Activated CD4-positive, alpha-beta T cell treated with anti-CD3 and anti-CD28 coated beads for 36 hours (primary cell): ENCODE measurements at places on chromosomes 12 and 14. TPM values are rescaled to one million over a fixed set of nuclear protein-coding genes. Genes with fewer than 3 reads are reported as not detected.

GRCh38 chr12:88921890-88922532, 341.7 kb upstream of the KITLG start:
- H3K27me3 ChIP-seq, result no peaks in the 10 kb centered on the region
- no peaks in the 10 kb centered on the region for H3K36me3 ChIP-seq
- H3K4me3 ChIP-seq, result no peak overlapping the region

DNA sequence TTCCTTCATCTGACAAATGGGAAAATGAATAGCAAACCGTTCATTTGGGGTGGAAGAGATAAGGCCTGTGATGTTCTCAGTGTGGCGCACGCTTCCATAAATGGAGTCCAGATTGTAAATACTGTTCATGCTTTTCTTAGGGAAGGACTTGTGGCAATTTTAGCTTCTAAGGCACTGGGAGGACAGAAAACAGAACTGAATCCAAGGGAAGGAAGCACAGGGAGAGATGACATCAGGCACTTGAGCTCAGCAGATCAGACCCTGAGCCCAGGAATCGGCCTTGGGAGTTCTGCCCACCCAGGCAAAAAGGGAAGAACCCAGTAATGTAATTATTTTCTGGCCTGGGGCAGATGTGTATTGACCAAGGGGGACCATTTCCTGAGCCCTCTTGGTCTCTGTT, 7.2 kb upstream of the SH2B3 start:
- no peak overlapping the region for H3K27ac ChIP-seq
- H3K36me3 ChIP-seq, result peaks cover 3% of the 10 kb centered on the region
- peaks cover 37% of the 10 kb centered on the region for H3K4me1 ChIP-seq
- H3K4me3 ChIP-seq, result no peak overlapping the region
- no peak for DNase-seq

The CLEC4C gene
- not detected for total RNA-seq

The IL23A gene
- total RNA-seq, result 18.5 TPM

GRCh38 chr14:75876530-75876929, 105.3 kb downstream of the TGFB3 start:
- no peak for DNase-seq
- no peak overlapping the region for H3K4me3 ChIP-seq
- H3K27me3 ChIP-seq, result no peaks in the 10 kb centered on the region
- no peak overlapping the region for H3K27ac ChIP-seq

The NTS gene
- not detected for total RNA-seq

GRCh38 chr14:95980402-95980801, 58.8 kb upstream of the C14orf132 start:
- no peak overlapping the region for H3K27ac ChIP-seq
- H3K27me3 ChIP-seq, result peaks cover 19% of the 10 kb centered on the region
- no peaks in the 10 kb centered on the region for H3K4me1 ChIP-seq
- no peak overlapping the region for H3K4me3 ChIP-seq
- no peak for DNase-seq

The EID3 gene
- total RNA-seq, result 3.9 TPM

The FAM186B gene
- total RNA-seq, result 0.07 TPM

- H3K27me3 ChIP-seq, result peaks cover 37% of the 10 kb centered on the region
- peaks cover 2% of the 10 kb centered on the region for H3K36me3 ChIP-seq
- H3K27ac ChIP-seq, result no peak overlapping the region
- peak; percentile 41 for DNase-seq
- no peak overlapping the region for H3K4me3 ChIP-seq
Observed at GRCh38 chr14:104130974-104131651, 7.3 kb upstream of the KIF26A start.

The LRRC10 gene
- not detected for total RNA-seq

- H3K36me3 ChIP-seq, result no peaks in the 10 kb centered on the region
- no peak overlapping the region for H3K27ac ChIP-seq
- H3K4me3 ChIP-seq, result no peak overlapping the region
- H3K27me3 ChIP-seq, result peaks cover 2% of the 10 kb centered on the region
- no peak for DNase-seq
- no peaks in the 10 kb centered on the region for H3K4me1 ChIP-seq
Observed at GRCh38 chr14:72644758-72645489, 249.0 kb downstream of the DPF3 start.

DNA sequence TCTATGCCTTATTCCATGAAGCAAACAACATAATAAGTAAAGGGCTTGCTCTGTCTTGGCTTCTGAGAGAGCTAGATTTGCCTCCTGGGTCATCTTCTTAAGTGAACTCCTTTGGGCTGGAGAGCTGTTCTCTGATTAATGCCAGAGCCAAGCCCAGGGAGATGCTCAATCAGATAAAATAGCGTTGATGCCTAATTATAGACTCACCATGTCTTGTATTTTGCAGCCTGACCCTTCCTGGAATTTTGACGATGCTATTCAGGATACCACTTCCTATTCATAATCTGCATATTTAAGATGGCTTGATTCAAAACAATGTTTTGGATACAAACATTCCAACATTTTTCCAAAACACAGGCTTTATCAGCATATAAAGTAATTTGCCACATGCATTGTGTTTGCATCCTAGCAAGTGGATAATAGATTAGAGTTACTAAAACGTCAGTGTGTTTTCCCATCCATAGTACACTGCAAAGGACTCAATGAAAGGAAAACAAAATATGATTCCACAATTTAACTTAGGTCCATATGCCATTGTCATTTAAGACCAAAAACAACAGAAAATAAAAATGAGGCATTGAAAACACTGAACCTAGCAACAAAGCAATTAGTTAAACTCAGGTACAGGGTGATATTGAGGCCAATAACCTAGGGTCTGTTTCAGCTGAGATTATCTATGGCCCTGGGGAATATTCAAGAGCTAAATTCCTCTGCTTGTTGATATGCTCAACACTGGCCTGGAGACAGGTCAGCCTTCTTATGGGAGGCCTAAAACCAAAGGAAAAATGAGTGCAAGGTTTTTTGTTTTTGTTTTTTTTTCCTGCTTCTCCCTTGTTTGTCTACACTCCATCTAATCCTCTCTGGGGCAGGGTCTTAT, 184.2 kb upstream of the FOXN3 start:
- no peak overlapping the region for H3K27ac ChIP-seq
- H3K36me3 ChIP-seq, result peaks cover 71% of the 10 kb centered on the region
- no peak for DNase-seq
- H3K4me1 ChIP-seq, result peaks cover 36% of the 10 kb centered on the region

DNA sequence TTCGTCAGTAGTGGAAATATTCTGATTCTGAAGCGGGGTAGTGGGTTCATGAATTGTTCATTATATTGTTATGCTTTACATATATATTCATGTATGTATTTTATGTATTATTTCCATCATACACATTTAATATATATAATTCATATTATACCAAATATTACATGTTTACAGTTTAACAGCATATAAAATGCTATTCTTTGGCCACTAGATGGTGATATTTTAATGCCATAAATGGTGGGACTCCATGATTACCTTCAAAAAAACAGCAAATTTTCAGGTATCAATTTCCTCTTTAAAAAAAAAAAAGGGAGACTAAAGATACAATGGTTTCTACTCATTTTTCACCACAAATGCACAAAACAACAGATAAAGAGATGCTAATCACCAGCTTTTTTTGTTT, 41.0 kb downstream of the BDKRB1 start:
- no peaks in the 10 kb centered on the region for H3K27me3 ChIP-seq
- H3K4me1 ChIP-seq, result no peaks in the 10 kb centered on the region
- no peak overlapping the region for H3K27ac ChIP-seq
- no peak overlapping the region for H3K4me3 ChIP-seq
- DNase-seq, result no peak
